CD8-positive, alpha-beta memory T cell (primary cell): ENCODE measurements at places on chromosomes 2 and 18.

- no peak for DNase-seq
These were observed 4.3 kb downstream of the KLF7 start for GRCh38 chr2:207161247-207162123.

DNA sequence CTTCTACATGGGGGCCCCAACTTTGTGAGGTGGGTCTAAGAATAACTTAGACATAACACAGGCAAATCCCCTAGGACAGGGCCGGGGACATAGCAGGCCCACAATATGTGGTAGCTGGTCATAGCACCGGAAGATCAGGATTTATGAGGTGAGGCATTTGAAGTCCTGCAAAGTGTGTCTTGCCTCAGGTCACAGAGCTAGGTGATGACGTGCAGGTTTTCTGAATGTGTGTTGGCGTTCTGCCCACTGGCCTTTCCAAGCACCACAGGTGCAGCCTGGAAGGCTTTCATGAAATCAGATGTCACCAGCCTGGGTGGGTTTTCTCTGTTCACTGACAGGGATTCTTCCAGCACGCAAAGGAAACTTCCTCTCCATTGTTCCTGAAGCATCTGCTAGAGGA, 119.1 kb downstream of the LRATD1 start:
- DNase-seq: no peak

DNA sequence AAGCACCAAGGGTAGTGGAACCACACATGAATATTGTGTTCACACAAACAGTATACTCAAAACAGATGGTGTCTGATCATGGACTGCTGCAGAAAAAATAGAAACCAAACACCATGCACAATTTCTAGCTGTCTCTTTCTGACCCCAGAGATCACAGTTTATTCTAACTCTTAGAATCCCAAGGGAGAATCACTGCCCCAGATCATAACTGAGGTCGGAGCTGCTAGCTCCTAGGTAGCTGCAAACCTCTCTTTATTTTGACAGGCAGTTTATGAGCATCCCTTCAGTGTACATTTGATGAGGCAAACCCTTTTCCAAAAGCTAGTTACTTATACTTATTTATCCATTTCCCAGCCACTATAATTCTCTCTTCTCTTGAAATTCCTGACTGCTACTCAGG, 439.1 kb upstream of the HNMT start:
- no peak for DNase-seq

- no peak for DNase-seq
These were observed 52.3 kb downstream of the GAD1 start for GRCh38 chr2:170869036-170869435.

DNA sequence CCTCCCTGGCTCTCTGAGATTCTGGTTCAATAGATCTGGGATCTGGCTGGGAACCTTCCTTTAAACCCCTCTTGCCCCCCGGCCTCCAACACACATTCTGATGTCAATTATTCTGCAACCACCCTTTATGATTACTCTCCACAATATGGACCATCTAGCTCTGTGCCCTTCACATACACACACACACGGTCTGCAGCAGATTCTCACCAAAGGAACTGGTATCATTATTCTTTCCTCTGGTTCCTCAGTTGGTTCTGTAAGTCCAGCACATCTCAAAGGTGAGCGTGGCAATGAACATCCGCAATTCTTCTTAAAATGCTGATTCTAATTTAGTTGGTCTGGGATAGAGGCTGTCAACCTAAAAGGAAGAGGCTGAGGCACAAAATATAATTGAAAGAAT, 2.8 kb upstream of the TMEM163 start:
- DNase-seq: no peak

GRCh38 chr2:17036361-17036760, 370.7 kb upstream of the CYRIA start:
- DNase-seq: no peak

DNA sequence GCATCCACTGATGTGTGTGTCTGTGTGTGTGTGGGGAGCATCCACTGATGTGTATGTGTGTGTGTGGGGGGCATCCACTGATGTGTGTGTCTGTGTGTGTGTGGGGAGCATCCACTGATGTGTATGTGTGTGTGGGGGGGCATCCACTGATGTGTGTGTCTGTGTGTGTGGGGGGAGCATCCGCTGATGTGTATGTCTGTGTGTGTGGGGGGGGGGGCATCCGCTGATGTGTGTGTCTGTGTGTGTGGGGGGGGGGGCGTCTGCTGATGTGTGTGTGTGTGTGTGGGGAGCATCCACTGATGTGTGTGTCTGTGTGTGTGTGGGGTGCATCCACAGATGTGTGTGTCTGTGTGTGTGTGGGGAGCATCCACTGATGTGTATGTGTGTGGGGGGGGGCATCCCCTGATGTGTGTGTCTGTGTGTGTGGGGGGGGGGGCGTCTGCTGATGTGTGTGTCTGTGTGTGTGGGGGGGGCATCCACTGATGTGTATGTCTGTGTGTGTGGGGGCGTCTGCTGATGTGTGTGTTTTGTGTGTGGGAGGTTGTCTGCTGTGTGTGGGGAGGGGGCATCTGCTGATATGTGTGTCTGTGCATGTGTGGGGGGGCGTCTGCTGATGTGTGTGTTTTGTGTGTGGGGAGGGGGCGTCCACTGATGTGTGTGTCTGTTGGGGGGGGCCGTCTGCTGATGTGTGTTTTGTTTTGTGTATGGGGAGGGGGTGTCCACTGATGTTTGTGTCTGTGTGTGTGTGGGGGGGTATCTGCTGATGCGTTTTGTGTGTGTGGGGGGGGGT, 125.9 kb downstream of the NFATC1 start:
- no peak for DNase-seq

- DNase-seq: no peak
These were observed 1925.8 kb upstream of the CELF4 start for GRCh38 chr18:39491408-39491807.

DNA sequence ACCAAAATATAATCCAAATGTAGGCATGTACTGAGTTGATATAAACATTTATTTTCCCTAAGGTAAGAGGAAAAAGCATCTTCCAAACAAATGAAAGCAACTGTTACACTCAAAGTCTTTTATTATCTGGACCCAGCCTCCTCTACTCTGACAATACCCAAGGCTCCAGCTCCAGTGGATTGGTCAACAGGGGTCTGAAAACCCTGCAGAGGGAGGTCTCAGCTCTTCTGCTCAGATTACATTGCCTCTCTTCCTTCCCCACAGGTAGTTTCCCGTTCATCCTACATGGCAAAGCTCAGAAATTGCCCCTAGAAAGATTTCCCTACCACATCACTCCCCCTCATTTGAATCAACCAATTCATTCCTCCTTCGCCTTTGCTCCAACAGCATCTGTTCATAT, 457.0 kb downstream of the METTL4 start:
- DNase-seq: no peak

GRCh38 chr2:29532436-29532835, 388.9 kb downstream of the ALK start:
- no peak for DNase-seq

DNA sequence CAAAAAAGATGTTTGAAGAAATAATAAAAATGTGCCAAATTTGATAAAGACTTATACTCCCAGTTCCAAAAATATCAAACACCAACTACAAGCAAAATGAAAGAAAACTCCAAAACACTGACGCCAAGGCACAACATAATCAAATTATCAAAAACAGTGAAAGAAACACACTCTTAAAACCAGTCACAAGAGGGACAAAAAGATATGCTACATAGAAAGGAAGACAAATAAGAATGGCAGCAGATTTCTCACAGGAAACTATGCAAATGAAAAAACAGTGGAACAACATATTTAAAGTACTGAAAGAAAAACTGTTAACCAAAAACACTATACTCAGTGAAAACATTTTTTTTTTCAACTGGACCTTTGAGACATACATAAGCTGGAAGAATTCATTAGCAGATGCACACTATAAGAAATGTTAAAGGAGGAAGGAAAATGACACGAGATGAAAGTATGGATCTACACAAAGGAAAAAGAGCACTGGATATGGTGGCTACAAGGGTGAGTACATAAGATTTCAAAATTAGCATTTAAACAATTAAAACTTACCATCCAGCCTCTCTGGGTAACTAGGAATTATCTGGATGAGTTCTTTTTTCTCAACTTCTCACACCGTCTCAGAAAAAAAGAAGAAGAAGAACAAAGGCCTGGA, 94.0 kb upstream of the ACVR1C start:
- no peak for DNase-seq

DNA sequence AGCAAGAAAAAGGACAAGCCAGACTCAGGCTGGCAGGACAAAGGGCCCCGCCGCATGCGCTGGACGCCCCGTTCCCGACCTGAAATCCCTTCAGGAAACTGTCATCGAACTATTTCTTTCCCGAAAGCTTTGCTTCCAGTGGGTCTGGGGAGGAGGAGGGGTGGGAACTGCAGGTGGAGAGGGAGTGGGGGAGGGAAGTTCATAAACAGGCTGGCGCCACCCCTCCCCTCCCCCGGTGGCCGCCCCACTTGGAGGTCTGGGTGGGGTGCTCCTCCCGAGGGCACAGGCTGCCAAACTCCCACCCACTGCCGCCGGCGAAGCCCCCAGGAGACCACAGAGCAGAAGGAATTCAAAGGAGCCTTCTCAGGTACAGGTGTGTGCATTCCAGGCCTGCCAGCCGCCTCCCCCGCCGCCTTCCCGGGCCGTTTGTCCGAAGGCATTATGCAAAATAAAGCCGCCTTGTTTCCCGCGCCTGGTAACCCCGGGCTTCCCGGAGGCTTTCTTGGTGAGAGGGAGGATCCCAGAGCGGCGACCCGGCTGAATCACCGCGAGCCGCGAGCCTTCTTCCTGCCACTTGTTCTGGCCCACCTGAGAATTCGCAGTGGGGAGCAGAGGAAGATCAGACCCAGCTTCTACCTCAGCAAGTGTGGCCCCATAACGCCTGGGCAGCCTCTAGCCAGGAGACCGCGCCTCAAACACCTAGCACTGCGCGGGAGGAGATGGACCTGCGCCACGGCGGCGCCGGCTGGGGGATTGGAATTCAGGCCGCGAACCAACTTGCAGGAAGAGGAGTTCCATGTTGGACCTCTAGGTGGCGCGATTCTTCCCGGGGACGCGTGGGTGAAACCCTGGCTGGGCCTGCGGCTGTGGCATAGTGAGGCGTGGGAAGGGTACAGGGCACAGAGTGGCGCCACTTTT, 101.9 kb downstream of the FOXI3 start:
- DNase-seq: peak; percentile 62

DNA sequence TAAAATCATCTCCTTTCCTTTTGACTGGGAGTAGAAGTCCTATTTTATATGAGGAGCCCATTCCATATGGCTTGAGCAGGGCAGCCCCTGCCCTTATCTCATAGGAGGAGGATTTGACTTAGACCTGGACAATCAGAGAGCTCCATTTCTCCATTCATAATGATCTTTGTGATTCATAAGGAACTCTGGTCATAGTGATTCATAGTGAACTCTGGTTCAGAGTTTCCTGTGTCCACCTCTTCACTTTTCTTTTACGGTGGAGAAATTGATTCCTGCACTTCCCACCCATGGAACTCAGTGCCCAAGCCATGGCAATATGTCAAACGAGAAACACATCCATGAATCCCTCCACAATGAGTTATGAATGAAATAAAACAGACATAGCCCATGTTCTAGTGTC, 12.8 kb upstream of the MYO3B start:
- DNase-seq: no peak

GRCh38 chr2:178702361-178702760, 104.9 kb downstream of the TTN start:
- DNase-seq: no peak
